Omental fat pad (tissue), 4 donors: ENCODE measurements at places on chromosomes 2 and 18.

- DNase-seq: no peak
These were observed 25.0 kb upstream of the RAPGEF4 start for GRCh38 chr2:172710584-172711047.

- DNase-seq: no peak
These were observed 1.6 kb downstream of the ST8SIA3 start for GRCh38 chr18:57353940-57354461.

GRCh38 chr2:228535396-228535795, 353.9 kb upstream of the SPHKAP start:
- no peak for DNase-seq

GRCh38 chr18:21513292-21513691, 87.2 kb downstream of the ESCO1 start:
- no peak for DNase-seq

GRCh38 chr2:23028106-23028505, 356.9 kb upstream of the KLHL29 start:
- DNase-seq: no peak

DNA sequence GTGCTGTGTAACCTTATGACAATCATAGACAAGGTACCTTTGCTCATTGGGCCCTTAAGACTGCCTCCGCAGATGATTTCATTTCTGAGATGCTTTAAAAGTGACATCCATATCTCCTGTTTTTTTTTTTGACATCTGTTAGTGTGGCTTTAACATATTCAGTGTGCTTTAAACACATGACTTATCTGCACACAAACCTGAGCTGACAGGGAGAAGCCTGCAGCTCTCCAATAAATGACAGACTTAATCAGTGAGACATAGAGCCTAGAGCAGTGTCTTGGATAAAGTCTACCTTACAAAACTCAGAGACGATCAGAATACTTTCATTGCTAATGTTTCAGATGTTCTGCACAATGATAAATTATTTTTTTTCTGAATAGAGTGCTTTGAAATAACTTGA, 130.7 kb downstream of the UBE2E3 start:
- DNase-seq: no peak

GRCh38 chr2:677959-678550, 849 bp upstream of the TMEM18 start:
- DNase-seq: no peak

- no peak for DNase-seq
These were observed 13.0 kb downstream of the ANTXR1 start for GRCh38 chr2:69026026-69026425.

DNA sequence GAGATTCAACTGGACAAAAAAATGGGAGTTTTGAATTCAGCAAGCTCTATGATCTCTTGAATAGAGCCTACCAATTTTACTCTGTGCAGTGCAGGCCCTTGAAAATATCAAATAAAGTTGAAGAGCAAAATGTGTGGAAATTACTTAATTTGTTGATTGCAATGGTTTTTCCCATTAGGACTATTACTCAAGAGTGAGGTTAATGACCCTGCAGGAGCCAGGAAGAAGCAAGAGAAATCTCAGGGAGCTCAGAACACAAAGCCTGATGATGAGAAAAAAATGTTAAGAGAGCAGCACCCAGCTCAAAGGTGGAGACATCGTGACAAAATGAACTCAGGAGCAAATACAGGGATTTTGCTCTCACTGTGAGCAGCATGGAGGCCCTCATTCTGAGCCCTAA, 337.6 kb upstream of the TRIB2 start:
- DNase-seq: no peak

- no peak for DNase-seq
These were observed 20.1 kb upstream of the SLC20A1 start for GRCh38 chr2:112625474-112626114.

GRCh38 chr2:31558401-31559295, 22.1 kb downstream of the SRD5A2 start:
- no peak for DNase-seq

GRCh38 chr2:8333177-8333831, 348.6 kb upstream of the ID2 start:
- DNase-seq: no peak

DNA sequence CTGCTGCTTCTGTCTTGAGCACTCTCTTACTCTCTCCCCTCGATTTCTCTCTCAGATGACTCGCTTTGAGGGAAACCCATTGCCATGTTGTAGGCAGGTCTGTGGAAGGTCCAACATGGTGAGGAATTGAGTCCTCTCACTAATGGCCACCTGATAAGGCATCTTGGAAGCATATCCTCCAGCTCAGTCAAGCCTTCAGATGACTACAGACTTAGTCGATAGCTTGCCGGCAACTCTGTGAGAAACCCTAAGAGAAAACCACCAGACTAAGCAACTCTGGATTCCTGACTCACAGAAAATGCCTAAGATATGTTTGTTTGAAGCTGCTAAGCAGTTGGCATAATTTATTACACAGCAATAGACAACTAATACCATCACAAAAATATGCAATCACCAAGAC, 51.2 kb downstream of the WDR75 start:
- DNase-seq: no peak

GRCh38 chr18:46402945-46403344, 254.1 kb downstream of the LOXHD1 start:
- DNase-seq: no peak

- no peak for DNase-seq
These were observed 79.1 kb downstream of the TRABD2A start for GRCh38 chr2:84801811-84802210.

DNA sequence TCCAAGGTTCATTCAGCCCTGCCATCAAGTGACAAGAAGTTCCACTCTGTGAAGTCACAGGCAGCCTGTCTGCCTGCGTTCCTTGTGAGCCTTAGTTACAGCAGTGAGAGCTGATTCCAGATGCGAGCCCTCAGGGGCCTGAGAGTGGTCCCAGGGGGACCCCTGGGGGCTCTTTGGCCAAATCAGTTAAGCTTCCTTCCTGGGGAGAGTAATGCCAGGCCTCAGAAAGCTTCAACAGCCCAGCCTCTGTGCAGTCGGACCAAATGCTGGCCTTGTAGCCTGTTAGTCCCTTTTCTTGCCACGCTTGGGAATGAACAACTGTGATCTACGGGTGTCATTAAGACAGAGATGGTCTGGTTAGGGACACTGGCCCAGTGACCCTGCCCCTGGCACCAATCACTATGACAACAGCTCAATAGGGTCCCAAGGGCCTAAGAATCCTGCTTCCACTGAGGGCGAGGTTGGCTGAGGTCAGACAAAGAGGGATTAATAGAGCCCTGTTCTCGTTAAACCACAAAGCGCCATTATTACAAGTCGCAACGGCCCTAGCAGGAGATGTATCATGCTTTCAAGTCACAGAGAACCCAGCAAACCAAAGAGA, 50.9 kb downstream of the HS1BP3 start:
- DNase-seq: no peak

DNA sequence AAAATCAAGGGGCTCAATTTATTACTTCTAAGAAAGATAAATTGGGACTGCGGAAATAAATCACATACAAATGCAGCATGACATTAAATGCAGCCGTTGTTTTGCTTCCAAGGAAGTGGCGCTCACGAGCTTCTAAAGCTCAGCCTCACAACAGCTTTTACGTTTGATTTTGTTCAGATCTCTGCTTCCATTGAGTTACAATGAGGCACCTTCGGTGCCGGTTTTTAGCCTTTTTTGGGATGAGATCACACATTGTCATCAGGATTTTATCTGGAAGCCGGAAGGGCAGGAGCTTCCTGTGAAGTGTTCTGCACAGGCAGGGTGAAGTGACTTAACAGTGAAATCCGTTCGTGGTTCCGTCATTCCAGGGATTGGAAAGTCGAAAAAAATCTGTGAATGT, 209.8 kb downstream of the DCDC2C start:
- DNase-seq: no peak

DNA sequence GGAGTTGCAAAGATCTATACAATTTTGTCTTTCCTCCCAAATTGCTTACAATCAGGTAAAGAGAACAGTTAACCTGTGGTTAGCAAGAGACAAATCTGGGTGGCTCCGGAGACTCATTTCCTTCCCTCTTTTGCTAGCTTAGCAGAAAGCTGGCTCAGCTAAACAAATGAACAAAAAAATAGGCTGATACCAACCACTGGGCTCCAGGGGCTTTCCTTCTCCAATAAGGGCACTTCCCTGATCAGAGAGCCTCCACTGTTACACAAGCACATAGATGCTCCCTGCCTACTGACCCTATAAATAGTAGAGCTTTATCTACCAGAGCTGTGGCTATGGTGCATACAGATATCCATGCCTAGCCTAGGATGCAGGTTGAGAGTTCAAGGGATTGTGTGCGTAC, 90.1 kb upstream of the ARL5A start:
- no peak for DNase-seq

GRCh38 chr2:129764376-129765325, 214.8 kb upstream of the RAB6C start:
- DNase-seq: no peak

- peak; percentile 86 for DNase-seq
These were observed 2.2 kb upstream of the ERMN start for GRCh38 chr2:157327621-157328500.
